Stimulated activated CD4-positive, alpha-beta T cell treated with anti-CD3 and anti-CD28 coated beads, Interleukin-15, amount 100 ng/mL, for 1 hour (primary cell): ENCODE measurements at places on chromosomes 13 and 19.

- no peak for DNase-seq
These were observed 6.5 kb upstream of the LATS2 start for GRCh38 chr13:21067848-21068247.

DNA sequence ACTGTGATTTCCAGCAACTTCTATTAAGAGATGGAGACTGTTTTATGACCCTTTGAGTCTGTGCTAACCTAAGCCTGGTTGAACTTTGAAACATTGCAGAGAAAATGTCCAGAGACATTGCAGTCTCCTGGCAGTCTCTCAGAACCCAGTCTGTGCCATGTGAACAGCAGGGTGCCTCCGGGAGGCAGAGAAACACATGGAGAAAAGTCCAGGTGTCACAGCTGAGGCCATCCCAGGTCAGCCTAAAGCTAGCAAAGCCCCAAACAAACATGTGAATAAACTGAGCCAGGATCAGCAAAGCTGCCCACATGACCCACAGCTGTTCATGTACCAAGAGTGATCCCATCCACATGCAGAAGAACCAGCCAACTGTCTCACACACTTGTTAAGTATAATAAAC lies 7.8 kb downstream of the CYP4F11 start:
- no peak for DNase-seq

DNA sequence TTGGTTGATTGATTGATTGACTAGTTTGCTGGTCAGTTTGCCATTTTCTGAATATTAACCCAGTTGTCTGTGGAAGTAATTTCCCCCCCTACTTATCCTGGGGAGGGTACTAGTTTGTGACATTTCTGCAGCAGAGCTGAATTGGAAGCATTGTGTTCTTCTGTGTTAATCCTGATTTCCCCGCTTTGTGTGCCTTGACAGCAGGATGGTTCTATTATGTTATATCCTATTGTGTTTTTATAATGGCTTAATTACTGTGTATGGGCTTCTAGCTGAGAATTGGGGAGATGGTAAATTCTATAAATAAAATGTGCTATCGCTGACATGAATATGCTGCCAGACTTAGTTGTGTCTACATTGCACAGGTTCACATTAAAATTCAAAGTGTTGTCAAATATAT lies 499.7 kb downstream of the COG6 start:
- DNase-seq, result no peak

- DNase-seq, result no peak
These were observed 201.2 kb upstream of the UBL3 start for GRCh38 chr13:30051531-30052060.

GRCh38 chr13:45040622-45041021 lies 51.3 kb downstream of the GPALPP1 start:
- no peak for DNase-seq

DNA sequence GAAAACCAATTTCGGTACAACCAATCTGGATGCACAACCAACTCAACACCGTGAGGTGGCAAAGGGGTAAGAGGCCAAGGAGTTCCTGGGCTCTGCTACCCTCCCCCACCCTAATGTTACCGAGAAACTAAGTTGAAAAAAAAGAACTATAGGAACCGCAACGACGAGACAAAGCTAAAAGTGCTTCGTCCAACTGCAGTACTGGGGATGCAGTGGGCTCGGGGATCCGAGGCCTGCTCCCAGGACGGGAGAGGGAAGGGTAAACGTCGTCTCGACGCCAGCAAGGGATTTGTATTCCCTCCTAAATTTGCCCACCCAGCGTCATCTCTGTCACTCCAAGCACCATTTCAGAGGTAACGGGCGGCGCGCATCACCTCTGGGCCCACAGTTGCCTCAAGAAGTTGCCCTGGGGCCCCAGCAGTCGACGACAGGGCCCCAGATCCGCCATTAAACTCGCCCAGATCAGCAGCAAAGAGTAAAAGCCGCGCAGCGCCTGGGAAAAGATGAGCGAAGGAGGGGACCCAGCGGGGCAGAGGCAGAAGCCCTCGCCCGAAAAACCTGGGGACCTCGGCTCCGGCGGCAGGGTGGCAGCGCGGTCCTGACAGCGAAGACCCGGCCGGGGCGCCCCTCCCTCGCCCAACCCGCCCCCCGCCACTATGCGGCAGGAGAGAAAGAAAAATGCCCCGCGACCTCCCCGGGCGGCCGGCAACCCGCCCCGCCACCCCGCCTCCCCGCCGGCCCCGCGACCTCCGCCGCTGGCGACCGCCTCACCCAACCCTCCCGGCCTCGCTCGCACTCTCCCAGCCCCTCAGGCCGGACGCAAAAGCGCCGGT lies 752 bp downstream of the ZMYM5 start:
- DNase-seq, result peak; percentile 20

DNA sequence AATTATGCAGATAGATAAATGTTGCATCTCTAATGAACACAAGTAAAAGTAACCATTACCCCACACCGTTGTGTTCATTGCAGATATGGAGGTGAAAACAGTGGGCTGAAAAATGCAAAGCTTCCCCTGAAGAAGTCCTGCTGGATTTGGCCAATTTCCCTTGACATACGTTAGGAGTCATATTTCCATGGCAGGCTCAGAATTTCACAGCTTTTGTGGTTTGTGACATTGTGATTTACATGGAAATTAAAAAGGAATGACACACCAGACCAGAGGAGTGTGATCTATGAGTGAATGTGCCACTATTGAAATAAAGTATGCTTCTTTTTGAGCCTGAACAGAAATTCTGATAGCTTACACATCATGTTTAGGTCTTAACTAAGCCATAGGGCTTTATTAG lies 221.1 kb upstream of the TMTC4 start:
- DNase-seq, result no peak

GRCh38 chr13:36778083-36778671 lies 40.8 kb upstream of the RFXAP start:
- no peak for DNase-seq

DNA sequence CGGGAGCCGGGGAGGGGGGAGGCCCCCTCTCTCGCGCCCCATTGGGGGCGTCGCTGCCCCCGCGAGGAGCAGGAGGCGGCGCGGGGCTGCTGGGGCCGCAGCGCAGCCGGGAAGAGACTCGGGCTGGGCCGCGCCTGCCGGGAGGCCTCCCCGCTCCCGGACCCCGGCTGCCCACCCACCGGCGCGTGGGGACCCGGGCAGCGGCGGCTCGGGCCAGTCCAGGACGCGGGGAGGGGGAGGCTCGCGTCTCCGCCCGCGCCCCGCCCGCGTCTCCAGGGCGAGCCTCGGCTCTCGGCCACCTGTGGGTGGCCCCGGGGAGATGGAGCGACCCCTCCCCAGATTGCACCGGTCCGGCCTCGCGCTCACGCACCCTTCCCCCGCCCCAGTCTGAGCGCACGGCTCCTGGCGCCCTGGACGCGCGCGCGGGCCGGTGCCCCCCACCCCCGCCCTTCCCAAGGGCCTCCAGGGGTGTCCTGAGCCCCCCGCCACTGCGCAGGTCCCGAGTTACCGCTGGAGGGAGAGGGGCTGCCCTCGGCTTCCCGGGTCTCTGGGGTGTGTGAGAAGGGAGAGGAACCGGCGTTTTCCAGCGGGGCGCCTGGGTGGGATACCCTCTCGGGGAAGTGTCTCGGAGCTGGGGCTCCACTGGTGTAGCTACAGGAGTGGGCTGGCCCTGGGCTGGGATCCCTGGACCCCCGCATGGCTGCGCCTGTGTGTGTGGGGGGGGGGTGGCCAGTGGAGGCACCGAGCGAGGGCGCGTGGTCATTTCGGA lies 645 bp downstream of the PALM start:
- DNase-seq, result no peak

DNA sequence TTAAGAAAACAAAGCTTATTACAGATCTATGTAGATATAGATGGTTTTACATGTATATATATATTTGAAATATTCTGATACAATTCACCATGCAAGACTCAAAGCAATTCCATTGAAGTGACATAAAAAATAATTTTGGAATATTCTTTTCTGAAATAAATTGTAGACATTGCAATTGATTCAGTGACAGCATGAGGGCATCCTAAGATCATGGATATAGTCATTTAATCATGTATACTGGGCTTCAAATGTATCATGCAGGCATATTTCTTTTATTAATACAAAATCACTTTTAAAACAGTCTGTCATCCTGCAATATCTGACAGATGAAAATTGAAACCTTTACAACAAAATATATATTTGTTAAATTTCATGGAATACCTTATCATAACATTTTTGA lies 286.7 kb upstream of the SLITRK6 start:
- no peak for DNase-seq

DNA sequence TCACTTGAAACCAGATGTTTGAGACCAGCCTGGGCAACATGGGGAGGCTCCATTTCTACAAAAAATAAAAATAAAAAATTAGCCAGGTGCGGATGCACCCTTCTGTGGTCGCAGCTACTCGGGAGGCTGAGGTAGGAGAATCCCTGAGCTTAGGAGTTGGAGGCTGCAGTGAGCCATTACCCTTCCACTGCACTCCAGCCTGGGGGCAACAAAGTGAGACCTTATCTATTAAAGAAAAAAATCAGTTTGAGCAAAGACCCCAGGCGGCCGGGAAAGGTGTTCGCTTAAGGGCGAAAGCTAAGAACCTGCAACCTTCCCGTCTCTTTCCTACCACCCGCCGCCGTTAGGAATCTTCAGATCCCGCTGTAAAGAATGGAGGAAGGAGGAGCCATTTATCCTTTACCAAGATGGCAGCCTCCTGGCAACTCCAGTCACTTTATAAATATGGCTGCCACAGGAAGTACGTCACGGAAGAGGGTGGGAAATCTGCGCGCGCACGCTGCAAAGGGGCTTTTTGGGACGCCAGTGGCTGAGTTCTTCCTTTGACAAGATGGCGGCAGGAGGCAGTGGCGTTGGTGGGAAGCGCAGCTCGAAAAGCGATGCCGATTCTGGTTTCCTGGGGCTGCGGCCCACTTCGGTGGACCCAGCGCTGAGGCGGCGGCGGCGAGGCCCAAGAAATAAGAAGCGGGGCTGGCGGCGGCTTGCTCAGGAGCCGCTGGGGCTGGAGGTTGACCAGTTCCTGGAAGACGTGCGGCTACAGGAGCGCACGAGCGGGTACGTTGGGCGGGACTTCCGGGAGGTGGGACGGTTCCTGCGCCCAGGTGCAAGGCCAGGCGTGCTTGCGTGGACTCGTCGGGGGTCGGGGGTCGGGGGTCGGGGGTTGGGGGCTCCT lies at the start of gene NOP53:
NOP53 (plus strand) TSS at position 537 of the 892 bp plus-strand sequence; CDS start at position 551, 14 bp downstream.
- DNase-seq, result peak; percentile 94

- no peak for DNase-seq
These were observed 8.6 kb downstream of the TNPO2 start for GRCh38 chr19:12715102-12715501.

GRCh38 chr19:7982103-7982502 lies 23.3 kb downstream of the ELAVL1 start:
- no peak for DNase-seq

DNA sequence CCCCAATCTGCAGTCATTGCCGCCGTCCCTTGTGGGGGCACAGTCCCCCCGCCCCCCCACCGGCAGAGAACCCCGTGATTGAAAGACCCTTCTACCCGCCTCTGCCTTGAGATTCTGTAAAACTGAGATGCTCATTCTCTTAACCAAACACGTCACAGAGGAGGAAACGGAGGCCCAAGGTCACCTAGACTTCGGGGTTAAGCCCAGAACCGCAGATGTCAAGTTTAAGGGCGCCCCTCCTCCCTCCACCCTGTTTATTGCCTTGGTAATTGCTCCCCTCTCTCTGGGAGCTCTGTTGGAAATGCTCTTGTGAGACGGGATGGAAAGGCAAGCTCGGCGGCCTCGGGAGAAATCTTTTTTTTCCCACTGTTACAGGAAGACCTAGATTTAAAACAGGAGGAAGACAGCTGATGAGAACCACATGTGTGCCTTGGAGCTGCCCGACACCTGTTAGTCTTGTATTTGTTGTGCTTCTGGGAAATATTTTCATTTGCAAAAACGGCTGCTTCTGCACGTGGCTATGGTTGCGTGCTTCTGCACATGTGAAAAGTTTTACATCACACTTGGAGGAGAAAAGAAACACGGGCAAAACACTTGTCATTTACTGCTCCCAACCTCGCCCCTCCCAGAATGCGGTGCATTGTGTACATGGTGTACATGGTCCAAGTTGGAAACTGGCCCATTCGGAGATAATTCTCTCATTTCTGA lies 1.1 kb upstream of the MED26 start:
- DNase-seq, result no peak

DNA sequence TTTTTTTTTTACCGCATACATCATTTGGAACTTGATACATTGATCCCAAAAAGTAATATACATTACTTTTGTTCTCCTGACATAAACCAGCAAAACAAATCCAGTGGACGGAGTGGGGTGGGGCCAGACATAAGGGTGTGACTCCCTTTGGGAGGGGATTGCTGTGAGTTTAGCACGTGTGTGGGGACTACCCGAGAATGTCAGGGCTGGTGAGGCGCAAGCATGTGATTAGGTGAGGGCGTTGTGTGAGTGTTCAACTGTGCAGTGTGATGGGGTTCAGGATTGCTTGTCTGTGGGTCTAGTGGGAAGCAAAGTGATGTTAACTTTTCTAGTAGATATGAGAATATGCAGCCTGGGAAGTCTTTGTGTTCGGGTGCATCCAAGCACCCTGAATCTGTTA lies 468.0 kb downstream of the TSHZ3 start:
- DNase-seq, result no peak

DNA sequence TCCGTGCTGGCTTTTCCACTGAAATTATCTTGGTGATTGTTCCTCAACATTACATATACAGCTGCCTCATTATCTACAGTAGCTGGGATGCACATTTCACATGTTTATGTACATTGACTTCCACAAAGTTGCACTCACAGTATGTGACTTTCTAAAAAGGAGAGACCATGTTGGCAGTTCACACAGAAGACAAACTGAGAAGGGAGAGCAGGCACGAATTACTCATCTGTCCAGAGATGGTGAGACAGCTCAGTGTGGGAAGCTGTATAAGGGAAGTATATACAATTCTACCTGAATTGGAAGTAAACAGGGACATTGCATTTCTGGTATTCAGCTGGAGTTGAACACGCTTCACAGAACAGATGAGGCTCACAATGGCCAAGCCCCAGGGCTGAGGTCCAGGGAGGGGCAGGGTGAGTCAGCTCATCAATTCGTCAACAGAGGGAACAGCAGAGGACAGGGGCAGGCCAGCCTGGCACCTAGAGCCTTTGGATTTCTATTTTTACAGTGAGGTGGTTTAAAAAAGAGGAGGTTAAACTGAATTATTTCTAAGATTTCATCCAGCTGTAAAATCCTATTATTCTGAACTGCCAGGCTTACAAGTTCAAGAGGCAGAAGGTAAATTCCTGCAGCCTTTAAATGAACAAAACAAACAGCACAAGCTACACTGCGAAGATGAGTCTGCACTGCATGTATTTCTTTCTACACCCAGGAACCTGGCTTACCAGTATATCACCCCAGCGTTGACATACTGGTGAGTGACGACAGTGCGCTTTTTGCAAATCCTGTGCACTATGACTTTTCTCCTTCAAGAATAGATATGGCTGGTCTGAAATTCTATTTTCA lies 9.8 kb downstream of the PARP4 start:
- no peak for DNase-seq
